T-helper 22 cell (primary cell): ENCODE measurements at places on chromosomes 6 and 20.

DNA sequence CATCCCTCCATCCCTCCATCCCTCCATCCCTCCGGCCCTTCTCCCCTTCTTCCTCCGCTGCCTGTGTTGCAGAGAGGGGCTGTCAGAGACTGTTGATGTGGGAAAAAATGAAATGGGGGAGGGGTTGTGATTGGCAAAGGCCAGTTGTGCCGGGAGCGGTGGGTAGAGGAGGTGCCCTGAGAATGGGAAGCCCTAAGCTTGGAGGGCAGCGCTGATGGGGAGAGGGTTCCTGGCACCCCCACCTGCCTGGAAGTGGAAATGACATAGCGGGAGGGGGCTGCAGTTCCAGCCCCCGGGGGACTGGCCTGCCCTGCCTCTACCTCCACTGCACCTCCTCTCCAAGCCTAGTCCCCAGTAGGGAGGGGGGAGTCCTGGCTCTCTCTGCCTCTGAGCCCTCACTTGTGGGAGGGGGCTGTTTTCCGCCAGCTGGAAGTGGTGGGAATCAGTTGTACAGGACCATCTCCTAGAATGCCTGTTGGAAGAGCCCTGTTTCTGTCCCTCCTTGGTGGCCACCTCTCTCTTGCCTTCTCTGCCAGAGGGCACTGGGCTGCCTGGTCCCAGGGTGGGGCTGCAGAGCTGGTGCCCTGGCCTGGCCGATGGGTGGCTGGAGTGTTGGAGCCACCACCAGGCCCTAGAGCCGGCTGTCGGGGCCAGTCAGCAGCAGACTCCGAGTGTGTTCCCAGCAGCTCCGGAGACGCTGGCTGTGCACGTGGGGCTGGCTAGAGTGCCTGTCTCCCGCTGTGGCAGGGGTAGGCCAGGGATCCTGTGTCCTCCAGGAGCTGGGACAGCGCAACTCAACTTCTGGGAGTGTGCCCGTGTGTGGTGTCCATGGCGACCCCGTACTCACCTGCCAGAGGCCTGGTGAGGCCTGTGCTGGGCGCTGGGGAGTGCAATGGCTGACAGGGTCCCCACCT lies 1.5 kb downstream of the DLGAP4 start:
- no peak for DNase-seq

DNA sequence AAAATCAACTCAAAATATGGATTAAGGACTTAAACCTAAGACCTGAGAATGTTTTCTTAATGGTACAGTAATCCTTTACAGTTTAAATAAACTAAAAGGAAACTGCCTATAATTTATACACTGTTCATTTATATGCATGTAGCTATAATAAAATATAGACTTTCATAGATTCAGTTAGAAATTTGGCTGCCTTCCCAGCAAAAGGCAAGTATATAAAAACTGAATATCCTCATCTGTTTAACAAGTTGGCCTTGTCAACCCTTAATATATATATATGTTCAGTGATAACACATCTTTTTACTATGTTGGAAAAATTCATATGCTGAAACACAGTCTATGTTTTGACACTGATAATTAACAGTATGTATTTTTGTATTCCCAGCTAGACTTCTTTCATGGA lies 123.1 kb downstream of the GRIK2 start:
- DNase-seq, result no peak

DNA sequence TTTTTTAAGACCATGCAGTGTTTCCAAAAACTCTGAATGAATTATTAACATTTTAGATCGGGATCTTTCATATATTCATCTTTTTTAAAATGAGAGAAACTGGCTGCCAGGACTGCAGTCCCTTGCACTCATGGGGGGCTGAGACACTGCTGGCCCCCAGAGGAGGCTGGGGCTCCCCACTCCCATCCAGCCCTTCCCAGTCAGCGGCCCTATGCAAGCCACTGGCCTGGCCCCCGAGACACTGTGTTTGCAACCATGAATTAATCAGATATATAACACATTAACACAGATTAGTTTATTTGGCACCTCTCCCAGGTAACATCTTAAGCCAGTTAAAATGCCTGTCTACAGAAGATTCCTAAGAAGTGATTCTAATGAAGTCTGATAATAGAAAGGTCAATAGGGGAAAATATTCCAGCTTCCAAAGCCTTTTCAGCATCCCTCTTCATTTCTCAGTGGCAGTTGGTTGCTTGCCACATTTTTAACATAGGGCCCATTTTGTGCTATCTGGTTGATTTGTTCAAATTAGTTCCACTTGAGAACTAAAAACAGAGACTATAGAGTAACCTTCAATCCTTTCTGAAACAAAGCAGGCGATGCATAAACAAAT lies 184.4 kb upstream of the FBXL4 start:
- DNase-seq, result no peak

DNA sequence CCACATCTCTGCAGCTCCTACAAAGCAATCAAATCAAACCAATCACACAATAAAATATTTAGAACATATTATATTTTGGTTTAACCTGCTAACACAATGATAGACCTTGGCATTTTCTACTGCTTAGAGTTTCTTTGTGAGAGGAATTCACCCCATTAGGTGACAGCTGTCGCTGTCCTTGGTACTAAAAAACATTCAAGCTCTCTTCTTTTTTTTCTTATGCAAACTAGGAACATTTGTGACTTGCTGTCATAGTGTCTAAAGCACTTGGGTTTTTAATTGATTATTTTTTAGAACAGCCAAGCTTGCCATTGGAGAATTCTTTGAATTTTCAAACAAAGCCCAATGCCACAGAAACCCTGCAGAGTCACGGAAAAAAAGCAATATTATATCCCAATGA lies 46.4 kb downstream of the CNR1 start:
- no peak for DNase-seq

DNA sequence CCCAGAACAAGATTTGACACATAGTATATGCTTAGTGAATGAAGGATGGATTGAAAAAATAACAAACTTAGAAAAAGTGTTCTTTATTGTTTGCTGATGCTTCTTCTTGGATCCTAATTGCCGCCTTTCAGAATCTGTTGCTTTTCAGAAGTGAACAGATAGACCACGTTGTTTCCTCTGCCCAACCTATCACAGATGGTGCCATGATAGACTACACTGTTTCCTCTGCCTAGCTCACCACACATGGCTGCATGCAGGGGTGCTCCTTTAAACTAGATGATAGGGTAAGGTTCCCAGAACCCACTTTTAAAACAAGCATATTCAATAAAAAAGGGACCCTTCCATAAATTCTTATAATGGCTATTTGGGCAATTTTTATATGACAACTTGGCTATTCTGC lies 4.6 kb upstream of the RGS17 start:
- DNase-seq, result no peak
